Ascending aorta (tissue), 2 donors: ENCODE measurements at places on chromosomes 1 and 21.

DNA sequence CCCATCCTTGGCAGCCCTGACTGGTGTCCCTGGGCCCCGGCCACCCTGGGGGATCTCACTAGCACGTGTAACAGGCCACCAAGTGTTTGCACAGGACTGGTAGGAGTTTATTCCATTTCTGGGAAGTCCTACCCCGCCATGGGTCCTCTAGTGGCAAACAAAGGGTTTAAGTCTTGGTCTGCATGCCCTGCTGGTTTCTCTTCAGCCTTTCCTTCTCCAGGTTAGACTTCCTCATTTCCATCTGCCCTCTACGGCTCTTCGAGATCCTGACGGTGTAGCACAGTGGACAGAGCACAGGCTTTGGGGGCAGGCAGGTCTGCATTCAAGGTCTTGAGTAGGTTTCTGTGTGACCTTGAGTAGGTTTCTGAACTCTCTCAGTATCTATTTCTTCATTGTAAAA is 2.8 kb downstream of the AGTRAP start:
- DNase-seq = no peak

GRCh38 chr1:205680073-205680851 is at the start of gene SLC45A3:
Gene SLC45A3 (minus strand): TSS chr1:205680509. CDS start chr1:205664656, 15,853 bp downstream.
- no peak for DNase-seq

DNA sequence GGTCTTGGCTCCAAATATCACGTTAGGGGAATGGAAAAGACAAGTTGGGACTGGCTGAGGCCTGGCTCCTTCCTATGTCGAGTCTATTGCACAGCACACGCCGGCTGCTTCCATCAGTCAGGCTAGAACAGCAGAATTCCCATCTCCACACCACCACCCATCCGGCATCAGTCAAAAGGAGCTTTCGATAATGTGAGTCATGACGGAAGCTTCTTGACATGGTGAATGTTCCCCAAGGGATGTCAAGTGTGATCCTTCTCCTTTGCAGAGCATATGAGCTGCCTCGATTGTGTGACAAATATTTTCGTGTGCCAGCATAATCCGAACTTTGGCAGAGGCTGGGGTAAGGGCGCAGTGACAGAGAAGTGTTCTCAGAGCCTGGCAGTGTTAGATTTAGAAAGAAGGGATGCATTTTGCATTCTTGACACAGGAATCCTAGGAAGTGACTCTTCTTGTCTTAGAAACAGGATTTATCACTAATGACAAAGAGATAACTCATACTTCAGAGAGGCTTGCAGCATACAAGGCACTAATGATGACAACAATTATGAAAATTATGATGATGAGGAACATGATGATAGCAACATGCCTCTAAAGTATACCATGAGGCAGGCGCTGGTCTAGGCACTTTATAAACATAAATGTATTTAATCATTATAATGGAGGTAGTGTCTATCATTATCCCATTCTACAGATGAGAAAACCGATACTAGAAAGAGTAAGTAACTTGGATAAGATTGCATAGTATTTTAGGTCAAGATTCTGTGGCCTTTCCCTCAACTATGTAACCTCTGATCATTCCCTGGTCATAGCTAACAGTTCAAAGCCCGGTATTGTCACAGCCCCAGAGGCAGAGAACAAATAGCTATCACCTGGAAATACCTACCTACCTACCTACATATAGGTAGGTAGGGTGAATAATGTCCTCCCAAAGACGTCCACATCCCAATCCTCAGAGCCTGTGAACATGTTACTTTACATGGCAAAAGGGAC is 135.0 kb downstream of the KCNJ6 start:
- DNase-seq = no peak

GRCh38 chr1:45009956-45010854 is 919 bp downstream of the HECTD3 start:
- DNase-seq = no peak

- no peak for DNase-seq
These were observed 245.4 kb upstream of the POU3F1 start for GRCh38 chr1:38291906-38292521.

- DNase-seq = no peak
These were observed 774 bp upstream of the DYRK1A start for GRCh38 chr21:37365517-37366481.

GRCh38 chr1:81114191-81114590 is 686.5 kb upstream of the ADGRL2 start:
- DNase-seq = no peak

- no peak for DNase-seq
These were observed 15.7 kb downstream of the ABCD3 start for GRCh38 chr1:94433866-94434265.

DNA sequence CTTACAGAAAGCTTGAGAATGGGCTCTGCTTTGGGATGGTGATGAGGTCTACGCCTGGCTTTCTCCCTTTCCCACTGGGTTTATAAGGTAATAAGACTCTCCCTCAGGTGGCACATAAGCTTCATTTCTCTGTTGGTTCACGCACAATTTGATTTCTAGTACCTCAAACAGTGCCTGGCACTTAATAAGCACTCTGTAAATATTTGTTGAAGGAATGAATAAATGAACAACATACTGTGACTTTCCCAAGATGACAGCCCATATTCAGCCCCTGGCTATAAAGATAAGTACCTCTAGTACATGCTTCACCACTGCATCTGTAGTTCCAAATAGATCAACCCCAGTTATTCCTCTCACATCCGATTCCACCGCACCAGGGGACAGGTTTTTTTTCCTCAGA is 17.8 kb downstream of the COPA start:
- DNase-seq = no peak

- no peak for DNase-seq
These were observed 198.5 kb downstream of the PLA2G4A start for GRCh38 chr1:187027253-187027652.

- DNase-seq = no peak
These were observed 60.8 kb downstream of the ZNF684 start for GRCh38 chr1:40592107-40592803.

GRCh38 chr1:243313635-243314536 is 58.0 kb downstream of the SDCCAG8 start:
- no peak for DNase-seq

- DNase-seq = no peak
These were observed 7.6 kb downstream of the PERM1 start for GRCh38 chr1:974293-974640.

DNA sequence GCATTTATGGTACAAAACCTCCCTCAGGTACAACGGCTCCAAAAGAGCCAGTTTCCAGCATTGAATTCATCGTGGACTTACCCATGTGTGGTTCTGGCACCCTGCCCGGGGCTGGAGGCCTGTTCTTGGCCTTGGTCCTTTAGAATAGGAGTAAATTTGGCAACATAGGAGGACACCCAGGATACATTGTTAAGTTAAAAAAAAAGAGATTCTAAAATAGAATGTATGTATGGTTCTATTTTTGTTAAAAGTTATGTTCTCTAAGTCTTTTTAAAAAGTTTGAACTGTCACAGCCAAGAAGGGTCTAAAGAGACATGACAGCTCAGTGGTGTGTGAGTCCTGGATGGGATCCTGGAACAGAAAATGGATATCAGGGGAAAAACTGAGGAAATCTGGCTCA is 25.9 kb downstream of the EPHX1 start:
- DNase-seq = no peak

- DNase-seq = no peak
These were observed 56.8 kb upstream of the GNG12 start for GRCh38 chr1:67889953-67890567.

- no peak for DNase-seq
These were observed 27.5 kb downstream of the RGL1 start for GRCh38 chr1:183832459-183832858.

- DNase-seq = no peak
These were observed 581 bp downstream of the ETV3 start for GRCh38 chr1:157137408-157138219.
